ENCODE measurements at places on chromosomes 3 and 15. TPM values are rescaled to one million over a fixed set of nuclear protein-coding genes. Genes with fewer than 3 reads are reported as not detected.

GRCh38 chr3:27728195-27729087 is 6.3 kb upstream of the EOMES start:
- DNase-seq = no peak

The CEMIP gene
- 0.57 TPM for total RNA-seq

- no peak for DNase-seq
Observed at GRCh38 chr3:134106580-134106979, 76.9 kb upstream of the SLCO2A1 start.

The TATDN2 gene
- total RNA-seq = 31.8 TPM

The HDC gene
- total RNA-seq = 12.9 TPM

DNA sequence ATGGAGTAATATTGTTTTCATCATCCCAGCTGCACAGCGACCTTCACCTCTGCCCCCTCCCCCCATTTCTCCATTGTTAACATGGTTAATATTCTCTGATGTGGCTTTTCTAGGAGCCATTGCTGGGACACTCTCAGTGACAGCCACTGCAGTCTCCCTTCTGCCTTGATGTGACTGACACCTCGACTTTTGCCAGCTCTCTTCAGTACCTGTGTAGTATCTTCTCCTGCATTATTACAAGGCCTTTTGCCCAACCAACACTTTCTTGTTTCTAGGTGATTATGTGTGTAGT is 179.8 kb downstream of the CLSTN2 start:
- no peak for DNase-seq

DNA sequence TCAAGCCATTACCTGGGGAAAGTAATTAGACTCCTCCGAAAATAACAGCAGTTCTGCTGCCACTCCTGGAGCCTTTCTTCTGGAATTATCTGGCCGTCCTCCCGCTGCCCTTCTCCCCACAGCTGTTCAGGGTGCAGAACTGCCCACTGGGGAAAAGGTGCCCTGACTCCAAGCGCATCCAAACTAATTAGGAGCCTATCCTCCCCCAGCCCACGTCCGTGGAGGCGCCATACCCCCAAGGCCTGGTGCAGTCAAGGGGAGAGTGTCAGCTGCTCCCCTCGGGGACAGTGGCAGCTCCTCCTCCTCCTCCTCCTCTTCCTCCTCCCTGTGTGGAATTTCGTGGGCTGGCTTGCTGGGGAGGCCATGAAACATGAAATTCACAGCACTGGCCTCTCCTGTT is 177.2 kb downstream of the XXYLT1 start:
- no peak for DNase-seq

DNA sequence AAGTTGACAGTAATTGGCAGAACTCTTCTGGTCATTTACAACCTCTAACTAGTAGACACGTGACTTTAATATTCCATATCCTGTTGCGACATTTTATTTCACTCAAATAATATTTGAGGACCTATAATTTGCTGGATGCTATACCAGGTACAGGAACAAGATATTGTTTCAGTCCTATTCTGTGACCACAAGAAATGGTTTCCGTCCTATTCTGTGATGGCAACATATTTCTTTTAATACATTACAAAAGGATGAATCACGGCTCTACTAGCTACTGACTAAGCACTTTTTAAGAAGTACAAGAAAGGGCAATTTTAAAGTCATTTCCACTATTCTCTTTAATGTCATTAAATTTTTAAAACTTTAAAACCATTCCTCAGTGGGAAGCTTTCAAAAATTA is 400.2 kb downstream of the CNTN3 start:
- DNase-seq = no peak

- DNase-seq = peak; percentile 72
Observed at GRCh38 chr3:187954873-187955586, 198.9 kb upstream of the LPP start.

- DNase-seq = no peak
Observed at GRCh38 chr15:59227021-59227420, 20.4 kb downstream of the LDHAL6B start.

DNA sequence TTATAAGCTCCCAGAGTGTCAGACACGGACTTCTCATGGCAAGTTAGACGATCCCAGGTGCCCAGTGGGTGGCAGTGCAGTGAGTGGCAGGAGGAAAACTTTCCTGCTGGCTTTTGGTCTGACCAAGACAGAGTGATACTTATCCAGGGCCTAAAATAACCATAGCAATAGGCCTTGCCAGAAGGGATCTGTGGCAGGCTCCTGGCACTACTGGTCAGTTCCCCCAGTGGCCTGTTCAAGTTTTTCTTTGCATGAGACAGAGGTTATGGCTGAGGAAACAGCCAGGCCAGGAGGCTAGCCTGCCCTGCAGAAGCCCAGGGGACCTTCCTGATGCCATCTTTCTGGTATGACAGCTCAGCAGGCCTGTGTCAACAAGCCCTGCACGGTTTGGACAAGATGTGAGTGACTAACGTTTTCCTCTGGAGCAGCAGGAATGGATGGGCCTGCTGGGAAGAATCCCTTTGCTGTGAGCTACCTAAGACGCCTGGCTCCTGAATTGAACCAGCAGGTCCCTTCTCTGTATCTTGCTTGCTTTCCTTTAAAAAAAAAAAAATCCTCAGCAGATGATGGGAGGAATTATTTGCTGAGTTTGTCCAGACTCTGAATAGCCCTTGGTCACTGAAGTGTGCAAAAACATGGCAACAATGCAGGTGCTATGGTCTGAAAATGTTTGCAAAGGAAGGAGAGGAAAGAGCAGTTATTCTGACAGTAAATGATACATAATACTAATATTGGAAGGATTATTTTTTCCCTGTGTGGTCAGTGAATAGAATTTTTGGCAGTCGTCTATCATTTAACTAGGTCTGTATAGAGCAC is 18.0 kb downstream of the SCG5 start:
- DNase-seq = no peak

DNA sequence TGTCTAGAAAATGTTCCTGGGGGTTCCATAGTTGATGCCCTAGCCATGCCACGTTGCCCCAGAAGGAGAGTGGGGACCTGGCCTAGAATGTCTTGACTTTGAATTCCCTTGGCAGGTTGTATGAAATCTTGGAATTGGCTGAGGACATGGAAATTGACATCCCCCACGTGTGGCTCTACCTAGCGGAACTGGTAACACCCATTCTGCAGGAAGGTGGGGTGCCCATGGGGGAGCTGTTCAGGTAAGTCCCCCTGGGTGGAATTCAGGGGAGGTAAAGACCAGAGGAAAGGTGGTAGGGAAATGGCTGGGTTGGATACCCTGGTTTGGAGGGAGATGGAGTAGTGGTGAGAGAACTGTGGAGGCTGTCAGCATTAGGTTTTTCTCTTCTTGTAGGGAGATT is 8.9 kb upstream of the FAM131A start:
- DNase-seq = no peak

- peak; percentile 45 for DNase-seq
Observed at GRCh38 chr15:79099692-79100091, 9.1 kb upstream of the RASGRF1 start.

DNA sequence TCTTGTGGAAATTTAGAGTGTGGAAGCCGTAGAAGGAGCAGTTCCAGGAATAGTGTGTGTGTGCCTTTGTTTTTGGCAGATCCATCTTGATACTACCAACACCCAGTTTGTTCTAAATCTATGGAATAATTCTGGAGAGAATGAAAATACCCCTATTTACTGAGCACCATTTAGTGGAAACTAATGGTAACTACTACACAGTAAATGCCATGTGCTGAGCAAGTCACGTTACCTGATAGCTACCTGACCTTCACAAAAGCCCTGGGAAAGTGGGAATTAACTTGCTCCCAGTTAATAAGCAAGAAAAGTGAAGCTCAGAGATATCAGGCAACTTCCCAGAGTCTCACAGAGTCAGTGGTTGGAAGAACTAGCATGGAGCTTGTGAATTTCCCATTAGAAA is 137.7 kb downstream of the ARPP21 start:
- DNase-seq = no peak

GRCh38 chr15:65085990-65086679 is 9.6 kb downstream of the KBTBD13 start:
- no peak for DNase-seq

The CTXN2 gene
- total RNA-seq = 0.06 TPM

DNA sequence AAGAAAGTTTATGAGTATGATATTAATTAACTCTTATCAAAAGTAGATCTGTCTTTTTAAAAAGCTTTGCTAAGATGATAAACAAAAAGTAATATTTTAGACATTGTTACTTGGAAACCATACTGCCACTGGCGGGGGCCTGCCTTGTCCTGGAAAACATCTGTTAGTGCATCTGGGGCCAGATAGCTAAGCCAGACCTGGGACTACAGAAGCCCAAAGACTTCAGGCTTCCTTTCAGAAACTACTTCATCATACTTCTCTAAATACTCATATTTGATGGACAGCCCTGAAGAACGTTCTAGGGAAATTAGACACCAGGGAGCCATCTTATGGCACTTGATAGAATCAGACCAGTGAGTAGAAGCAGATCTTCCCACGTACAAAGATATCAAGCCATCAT is 795.4 kb upstream of the SEMA6D start:
- no peak for DNase-seq

GRCh38 chr3:162295323-162295983 is 798.8 kb downstream of the OTOL1 start:
- no peak for DNase-seq

- DNase-seq = no peak
Observed at GRCh38 chr3:183244981-183245476, 8.0 kb upstream of the B3GNT5 start.

The CHRM5 gene
- total RNA-seq = 0.06 TPM

DNA sequence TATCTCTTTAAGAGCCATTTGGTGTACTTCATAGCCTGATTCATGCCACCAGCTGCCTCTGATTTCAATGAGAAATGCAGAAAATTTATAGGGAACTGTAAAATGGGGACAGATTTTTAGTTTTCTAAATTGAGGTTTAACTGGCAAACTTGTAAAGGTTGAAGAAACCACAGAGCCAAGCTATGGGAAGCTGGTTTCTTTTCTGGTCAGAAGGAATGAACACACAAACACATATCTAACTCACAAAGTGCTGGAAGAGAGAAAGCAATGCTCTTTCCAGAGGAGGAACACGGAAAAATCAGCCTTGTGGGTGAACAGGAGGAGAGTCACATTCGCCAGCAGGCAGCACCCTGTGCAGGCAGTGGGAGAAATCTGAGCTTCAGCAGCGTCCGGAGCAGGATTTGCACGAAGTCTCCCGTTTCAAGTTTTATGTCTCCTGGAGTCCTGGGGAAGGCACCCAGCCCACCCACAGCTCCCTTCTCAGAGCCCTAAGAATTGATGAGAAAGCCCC is 481 bp downstream of the MASP1 start:
- DNase-seq = peak; percentile 72

DNA sequence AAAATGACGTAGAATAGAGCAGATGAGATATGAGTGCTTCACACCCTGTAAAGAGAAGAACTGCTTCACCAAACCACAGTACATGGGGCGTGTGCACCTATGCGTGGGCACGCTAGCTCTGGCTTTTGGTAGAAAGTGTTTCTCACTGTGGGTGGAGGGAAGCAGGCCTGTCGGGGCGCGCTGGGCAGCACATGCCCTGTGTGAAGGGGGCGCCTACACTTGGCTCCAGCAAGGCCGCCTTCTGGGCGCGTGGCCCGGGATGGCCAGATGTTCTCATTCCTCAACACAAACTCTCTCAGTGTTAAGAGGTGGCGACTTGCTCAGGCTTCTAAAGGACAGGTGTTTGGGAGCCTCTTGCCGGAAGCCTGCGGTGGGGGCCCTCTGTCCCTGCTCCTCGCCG is 90.0 kb downstream of the FBLN2 start:
- no peak for DNase-seq

GRCh38 chr3:37124435-37124834 is 49.9 kb downstream of the LRRFIP2 start:
- DNase-seq = no peak

DNA sequence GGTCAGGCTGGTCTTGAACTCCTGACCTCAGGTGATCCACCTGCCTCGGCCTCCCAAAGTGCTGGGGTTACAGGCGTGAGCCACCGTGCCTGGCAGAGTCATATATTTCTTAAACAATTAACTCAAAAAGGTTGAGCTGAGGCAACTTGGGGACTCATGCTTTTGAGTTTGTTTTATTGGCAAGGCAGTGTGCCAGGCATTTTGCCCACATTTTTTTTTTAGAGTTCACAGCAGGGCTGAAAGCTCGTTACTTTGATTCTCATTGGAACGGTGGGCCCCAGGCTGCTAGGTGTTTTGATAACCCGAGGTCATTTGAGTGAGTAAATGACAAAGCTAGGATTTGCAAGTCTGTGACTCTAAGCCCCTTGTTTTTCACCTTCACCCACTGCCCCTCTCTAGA is 76.2 kb downstream of the CCK start:
- peak; percentile 16 for DNase-seq

DNA sequence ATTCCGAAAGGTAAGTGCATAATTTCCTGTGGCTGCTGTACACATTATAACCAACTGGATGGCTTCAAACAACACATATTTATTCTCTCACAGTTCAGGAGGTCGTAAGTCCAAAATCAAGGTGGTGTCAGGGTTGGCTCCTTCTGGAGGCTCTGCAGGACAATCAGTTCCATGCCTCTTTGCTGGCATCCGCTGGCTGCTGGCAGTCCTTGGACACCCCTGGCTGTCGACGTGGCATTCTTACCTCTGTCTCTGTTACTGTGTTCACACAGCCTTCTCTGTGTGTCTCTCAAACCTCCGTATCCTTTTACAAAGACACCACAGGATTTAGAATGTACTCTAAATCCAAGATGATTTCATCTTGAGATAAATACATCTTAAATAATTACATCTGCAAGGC is 398.8 kb upstream of the ATP10A start:
- DNase-seq = no peak

- no peak for DNase-seq
Observed at GRCh38 chr3:134707908-134708597, 57.2 kb upstream of the KY start.

GRCh38 chr3:86645756-86646155 is 345.2 kb downstream of the VGLL3 start:
- no peak for DNase-seq

The MAN2C1 gene
- 246 TPM for total RNA-seq

DNA sequence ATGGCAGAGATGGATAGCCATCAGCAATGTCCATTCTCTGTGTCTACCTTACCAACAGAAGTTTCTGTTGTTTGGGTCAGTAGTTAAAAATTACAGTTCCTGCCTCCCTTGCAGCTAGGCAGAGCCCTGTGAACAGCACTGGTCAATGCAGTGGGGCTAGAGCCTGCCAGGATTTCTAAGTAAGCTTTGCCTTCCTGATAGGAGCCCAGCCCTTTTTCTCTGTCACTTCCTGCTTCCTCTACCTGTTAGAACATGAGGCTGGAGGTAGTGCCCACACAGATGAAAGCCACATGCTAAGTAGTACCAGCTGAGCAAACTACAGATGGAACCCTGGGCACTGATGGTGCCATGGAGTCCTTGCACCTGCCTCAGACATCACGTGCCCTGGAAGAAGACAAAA is 45.0 kb downstream of the MGLL start:
- DNase-seq = no peak

The SEC62 gene
- 139 TPM for total RNA-seq

GRCh38 chr3:12370758-12371157 is 81.9 kb downstream of the PPARG start:
- DNase-seq = no peak

- no peak for DNase-seq
Observed at GRCh38 chr3:59935025-59935424, 885.2 kb upstream of the CFAP20DC start.

Measured in kidney (tissue), 22 donors.